ENCODE measurements at places on chromosomes 4 and X.

- no peak for DNase-seq
These were observed 362.6 kb upstream of the MAGEB2 start for GRCh38 chrX:29852767-29853166.

DNA sequence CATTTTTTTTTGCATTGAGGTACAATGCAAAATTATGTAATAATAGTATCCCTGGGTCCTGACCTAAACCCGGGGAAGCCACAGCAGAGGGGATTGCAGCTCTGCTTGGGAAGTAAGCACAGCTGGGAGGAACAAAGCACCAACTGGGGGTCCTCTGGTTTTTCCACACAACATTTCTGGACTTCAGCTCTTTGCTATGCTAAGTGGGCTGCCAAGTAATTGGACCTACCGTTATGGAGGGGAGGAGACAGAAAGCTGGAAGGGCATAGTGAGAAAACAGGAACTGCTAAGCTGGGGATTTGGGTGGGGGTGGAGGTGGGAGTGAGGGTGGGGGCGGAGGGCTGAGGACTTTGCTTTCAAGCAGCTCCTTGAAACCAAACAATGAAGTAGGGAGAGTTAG lies 183.3 kb downstream of the ZIC3 start:
- DNase-seq = no peak

GRCh38 chr4:37830640-37831039 lies 4.2 kb downstream of the PGM2 start:
- DNase-seq = no peak

- DNase-seq = no peak
These were observed 39.6 kb downstream of the TMEM164 start for GRCh38 chrX:110042496-110042895.

- DNase-seq = no peak
These were observed 341 bp downstream of the FAM9B start for GRCh38 chrX:9033586-9033985.

GRCh38 chrX:17547658-17548057 lies 172.7 kb downstream of the NHS start:
- no peak for DNase-seq

DNA sequence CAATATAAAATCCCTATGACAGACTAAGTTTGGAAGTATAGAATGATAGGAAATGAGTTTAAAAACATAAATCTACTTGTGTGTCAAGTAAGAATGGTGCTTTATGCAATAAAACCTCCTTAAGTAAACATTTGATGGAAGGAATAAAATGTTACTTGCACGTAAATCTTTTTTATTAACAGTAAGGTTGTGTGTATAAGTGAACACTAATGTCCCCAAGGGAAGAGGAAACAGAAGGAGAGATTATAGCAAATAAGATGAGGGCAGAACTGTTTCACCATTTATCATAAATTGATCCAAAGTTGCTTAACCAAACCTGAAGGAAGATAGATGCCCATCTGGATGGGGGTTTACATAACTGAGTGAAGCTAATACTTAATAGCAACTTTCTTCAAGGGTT lies 86.8 kb downstream of the FRMPD4 start:
- no peak for DNase-seq

GRCh38 chr4:78774417-78774816 lies 1.7 kb upstream of the BMP2K start:
- no peak for DNase-seq

DNA sequence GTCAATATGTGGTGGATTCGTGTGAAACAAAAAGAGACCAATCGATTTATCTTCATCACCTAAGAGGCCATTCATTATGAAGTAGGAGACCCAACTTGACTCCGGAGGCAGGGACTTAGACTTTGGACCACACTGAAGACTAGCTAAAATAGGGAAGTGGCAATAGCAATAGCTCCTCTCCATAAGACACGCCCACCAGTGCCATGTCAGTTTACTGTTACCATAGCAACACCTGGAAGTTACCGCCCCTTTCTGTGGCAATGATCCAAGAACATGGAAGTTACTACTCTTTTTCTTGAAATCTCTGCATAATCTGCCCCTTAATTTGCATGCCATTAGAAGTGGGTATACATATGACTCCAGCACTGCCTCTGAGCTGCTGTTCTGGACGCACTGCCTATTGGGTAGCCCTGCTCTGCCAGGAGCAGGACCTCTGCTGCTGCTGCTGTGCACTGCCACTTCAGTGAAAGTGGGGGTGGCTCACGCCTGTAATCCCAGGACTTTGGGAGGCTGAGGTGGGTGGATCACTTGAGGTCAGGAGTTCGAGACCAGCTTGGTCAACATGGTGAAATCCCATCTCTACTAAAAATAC lies 163.2 kb downstream of the PRKX start:
- DNase-seq = no peak

DNA sequence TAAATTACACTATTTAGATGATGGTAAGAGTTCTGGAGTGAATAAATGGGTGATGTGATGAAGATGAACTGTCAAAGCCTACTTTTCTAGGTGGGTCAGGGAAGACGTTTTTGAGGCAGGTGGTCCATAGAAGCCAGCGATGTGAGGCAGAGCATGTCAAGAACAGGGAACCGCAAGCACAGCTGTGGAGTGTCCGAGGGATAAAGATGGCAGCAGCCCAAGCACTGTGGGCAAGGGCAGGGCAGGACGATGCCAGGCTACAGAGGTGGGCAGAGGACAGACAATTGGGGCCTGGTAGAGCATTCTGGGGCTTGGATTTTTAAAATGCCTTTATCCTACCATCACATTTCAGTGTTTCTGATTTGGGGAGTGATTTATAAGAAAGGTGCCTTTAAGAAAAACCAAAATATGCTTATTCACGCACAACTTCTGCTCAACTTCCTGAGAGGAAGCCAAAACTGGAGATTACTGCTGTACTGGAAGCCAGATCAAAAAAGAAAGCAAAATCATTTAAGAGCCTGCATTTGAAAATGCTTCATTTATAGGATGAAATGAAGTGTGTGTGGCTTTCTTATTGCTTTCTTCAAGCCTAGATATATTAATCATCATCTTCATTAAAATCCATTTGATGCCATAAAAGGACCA lies 119.0 kb upstream of the WDR17 start:
- no peak for DNase-seq

DNA sequence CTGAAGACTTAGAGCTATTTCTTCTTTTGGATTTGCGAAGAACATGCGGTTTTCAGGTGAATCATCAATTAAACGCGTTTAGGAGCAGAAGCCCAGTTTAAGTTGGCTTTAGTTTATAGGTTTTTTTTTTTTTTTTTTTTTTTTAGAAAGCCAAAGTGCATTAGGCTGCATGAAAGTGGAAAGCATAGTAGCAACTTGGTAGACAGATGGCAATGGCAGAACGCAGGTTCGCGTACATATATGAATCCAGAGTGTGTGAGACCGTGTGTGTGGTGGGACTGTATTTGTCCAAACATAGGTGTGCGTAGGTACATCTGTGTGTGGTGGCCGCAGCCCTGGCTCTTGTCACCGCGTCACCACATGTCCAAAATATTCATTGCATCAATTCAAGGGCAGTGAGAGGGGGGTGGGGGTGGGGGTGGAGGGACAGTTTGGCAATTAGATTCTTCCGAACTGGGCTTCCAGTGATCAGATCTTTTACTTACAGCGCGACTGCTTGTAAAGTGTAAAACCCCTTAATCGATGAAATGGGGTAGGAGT lies 901 bp downstream of the JADE1 start:
- DNase-seq = peak; percentile 16

DNA sequence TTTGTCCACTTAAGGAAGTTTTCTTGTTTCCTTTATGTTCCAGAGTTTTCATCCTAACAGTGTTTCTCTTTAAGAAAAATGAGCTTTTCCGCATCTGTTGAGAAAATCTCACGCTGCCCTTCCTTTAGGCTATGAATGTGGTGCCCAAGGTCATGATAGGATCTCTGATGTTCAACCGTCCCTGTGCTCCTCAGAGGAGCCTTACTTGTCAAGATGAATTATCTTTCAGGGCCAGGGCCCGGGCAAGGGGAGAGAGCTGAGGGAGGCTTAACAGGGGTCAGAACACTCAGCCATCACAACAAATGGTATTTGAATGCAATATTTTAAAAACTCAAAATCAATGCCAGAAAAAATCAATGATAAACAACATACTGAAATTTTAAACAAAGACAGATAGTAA lies 6.2 kb upstream of the NELFA start:
- DNase-seq = no peak

DNA sequence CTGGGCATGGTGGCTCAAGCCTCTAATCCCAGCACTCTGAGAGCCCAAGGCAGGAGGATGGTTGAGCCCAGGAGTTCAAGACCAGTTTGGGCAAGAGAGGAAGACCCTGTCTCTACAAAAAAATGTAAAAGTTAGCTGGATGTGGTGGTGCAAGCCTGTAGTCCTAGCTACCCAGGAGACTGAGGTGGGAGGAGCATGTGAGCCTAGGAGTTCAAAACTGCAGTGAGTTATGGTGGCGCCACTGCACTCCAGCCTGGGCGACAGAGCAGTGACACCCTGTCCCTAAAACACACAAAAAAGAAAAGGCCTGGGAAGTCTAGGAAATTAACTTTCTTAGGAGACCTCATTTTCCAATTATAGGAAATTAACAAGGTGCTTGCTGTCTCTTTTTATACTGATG lies 76.8 kb downstream of the JAKMIP1 start:
- no peak for DNase-seq

DNA sequence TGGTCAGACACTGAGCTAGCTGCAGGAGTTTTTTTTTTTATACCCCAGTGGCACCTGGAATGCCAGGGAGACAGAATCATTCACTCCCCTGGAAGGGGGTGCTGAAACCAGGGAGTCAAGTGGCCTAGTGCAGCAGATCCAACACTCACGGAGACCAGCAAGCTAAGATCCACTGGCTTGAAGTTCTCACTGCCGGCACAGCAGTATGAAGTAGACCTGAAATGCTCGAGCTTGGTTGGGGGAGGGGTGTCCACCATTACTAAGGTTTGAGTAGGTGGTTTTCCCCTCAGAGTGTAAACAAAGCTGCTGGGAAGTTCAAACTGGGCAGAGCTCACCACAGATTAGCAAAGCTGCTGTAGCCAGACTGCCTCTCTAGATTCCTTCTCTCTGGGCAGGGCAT lies 537.9 kb upstream of the LCORL start:
- no peak for DNase-seq

DNA sequence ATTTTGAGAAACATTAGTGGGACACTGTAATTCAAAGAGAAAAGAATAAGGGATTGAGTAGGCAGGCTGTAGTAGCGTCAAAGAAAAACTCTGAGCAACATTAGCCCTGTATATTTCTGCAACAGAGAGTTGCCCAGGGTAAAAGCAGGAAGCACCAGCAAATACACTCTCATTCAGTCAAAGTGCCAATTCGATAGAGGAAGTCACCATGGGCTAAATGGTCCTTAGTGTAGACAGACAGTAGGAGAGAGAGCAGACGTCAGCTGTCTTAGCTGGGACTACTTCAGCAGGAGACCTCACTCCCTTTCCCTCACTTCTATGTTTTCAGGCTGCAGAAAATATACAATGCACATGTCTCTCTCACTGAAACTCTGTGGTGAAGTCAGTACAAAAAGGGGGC lies 2073.8 kb upstream of the TENM3 start:
- no peak for DNase-seq

- no peak for DNase-seq
These were observed 6.0 kb upstream of the VSIG4 start for GRCh38 chrX:66045894-66046293.

- DNase-seq = no peak
These were observed 140.6 kb downstream of the TBL1X start for GRCh38 chrX:9605484-9605883.

- DNase-seq = no peak
These were observed 17.8 kb upstream of the PAGE2B start for GRCh38 chrX:55056820-55057674.

DNA sequence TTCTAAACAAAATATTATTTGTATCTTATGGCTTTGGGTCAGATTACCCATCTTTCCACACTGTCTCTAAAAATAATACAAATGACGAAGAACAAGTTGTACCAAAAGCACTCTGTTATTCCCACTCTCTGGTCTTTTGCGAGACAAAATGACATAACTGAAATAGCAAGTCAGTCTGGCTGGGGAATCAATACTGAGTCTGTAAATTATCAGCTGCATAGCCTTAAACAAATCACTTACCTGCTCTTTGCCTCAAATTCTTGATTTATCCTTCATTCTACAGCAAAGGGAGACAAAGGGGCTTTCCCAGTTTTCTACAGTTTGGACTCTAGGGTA lies 40.9 kb downstream of the SOWAHB start:
- DNase-seq = no peak

- DNase-seq = no peak
These were observed 105.6 kb downstream of the EFNB1 start for GRCh38 chrX:68934421-68934820.

GRCh38 chr4:82569076-82569475 lies 7.3 kb upstream of the TMEM150C start:
- no peak for DNase-seq

DNA sequence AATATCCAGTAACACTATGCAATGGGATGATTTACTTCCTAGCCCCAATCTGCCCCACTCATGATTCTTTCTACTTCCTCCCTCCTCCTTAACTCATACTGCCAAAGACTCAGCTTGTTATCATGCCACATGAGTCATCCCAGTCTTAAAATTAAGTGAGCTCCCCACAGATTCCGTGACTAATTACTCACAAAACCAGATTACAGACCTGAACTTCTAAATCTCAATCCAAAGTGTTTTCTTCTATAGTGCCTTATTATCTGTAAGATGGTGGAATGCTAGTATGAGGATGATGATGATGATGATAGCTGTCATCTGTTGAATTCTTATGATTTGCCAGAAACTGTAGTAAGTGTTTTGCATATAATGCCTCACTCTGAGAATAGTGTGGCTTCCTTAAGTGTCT lies 27.7 kb upstream of the GPC3 start:
- DNase-seq = no peak

GRCh38 chr4:139191373-139191772 lies 14.4 kb upstream of the ELF2 start:
- no peak for DNase-seq

- no peak for DNase-seq
These were observed 6.2 kb downstream of the SORCS2 start for GRCh38 chr4:7198440-7199128.

DNA sequence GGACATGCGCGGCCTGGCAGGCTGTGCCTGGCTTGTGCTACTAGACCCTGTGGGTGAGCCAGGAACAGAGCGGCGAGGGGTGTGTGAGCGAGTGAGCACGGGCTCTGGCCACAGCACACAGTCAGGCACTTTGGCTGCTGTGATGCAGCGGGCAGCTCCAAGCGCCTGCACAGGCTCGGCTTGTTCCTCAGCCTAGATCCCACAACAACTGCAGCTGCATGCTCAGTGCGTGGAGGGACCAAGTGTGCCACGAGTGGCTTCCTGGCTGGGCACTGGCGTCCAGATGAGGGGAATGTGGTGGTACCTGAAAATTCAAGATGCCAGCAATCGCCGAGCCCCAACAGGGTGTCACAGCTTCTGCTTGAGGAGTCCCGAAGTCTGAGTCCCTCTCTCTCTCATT lies 1056.6 kb downstream of the RAPGEF2 start:
- no peak for DNase-seq

- no peak for DNase-seq
These were observed 10.2 kb downstream of the ANKRD17 start for GRCh38 chr4:73248416-73248815.

DNA sequence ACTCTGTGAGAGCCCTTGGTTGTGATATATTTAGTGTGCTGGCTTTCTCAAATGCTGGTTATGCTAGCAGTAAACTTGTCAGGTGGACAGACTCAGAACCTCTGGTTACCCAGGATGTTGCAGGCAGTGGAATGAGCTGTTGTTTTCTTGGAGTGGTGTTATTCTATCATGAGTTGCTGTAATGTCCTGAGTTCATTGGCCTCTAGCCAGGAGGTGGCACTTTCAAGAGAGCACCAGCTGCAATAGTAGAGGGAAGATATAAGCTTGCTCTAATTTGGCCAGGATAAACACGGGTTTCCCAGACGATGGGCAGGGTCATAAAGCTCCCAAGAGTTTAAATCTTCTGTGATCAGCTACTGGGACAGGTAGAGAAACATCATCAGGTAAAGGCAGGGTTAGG lies 95.0 kb upstream of the UBQLN2 start:
- DNase-seq = no peak
